Epithelial cell of esophagus (primary cell): ENCODE measurements at places on chromosomes 5 and 9.
A peak's percentile ranks its signal among the peaks of the same experiment; 100 is the strongest.

DNA sequence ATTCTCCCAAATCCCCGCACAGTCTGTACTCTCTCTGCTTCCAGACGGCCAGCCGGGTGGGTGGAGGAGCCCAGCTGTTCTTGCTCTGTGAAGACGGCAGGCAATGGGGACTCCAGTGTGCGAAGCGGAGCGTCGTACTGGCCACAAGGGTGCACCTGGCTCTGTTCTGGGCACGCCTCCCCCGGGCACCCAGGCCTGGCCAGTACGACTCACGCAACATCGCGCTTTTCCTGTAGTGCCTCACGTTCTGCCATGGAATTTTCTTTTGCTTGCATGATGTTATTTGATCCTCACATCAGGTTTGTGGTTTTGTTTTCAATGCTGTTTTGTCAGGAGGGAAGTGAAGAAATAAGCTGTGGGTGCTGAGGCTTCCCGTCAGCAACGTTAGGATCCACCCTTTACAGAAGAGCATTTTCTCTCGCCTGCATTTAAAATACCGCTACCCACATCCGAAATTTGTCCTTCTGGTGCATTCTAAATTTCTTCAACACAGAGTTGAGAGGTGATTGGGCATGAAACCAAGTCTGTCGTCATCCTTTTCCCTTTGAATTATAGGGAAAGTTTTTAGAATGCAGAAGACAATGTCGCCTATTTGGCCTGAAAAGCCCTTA lies 311.7 kb downstream of the TRIM36 start:
- DNase-seq = peak; percentile 1

DNA sequence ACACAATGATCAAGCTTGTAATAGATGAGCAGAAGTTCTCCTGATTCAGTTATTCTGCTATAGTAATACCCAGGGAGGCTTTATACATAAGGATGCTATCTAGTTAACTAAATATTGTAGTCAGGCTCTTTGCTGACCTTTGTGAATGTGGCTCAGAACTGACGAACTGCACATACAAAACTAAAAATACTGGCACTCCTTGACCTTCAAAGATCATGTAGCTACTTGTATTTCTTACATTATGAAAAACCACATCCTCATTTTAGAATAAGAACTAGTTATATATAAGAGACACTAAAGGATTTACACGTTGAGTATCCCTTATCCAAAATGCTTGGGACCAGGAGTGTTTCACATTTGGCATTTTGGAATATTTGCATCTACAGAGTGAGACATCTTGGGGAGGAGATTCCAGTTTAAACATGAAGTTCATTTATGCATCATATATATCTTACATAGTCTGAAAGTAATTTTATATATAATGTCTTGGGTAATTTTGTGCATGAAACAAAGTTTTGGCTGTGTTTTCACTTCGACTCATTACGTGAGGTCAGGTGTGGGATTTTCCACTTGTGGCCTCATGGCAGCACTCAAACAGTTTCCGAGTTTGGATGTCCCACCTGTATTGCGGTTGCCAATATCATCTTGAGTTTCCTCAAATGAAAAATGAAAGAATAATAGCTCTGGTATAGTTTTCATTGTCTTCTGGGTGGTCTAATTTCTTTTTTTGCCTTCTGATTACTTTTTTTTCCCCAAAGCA lies 58.4 kb upstream of the FBXL7 start:
- no peak for DNase-seq

DNA sequence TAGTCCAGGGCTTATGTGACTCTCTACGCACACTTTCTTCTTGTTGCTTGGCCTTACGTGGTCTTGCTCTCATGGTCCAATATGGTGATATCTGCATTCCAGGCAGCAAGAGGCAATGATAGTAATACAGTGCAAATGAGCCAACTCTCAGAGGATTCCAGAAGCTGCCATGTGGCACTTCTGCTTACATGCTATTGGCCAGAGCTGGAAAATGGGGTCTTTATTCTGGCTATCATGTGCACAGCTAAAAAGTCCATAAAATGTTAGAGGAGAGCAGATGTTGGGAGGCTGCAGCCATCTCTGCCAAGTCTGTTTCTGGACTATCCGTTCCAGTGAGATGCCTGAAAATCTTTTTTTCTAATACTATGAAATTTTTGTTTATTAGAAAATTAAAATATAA lies 2.9 kb upstream of the SEPTIN8 start:
- no peak for DNase-seq

- no peak for DNase-seq
Observed at GRCh38 chr5:122523776-122524175, 211.7 kb downstream of the SNCAIP start.

- DNase-seq = peak; percentile 59
Observed at GRCh38 chr5:88419931-88420330, 151.3 kb upstream of the TMEM161B start.

- DNase-seq = no peak
Observed at GRCh38 chr9:27292659-27293405, 4.1 kb downstream of the EQTN start.

- no peak for DNase-seq
Observed at GRCh38 chr9:96877269-96877668, 23.0 kb upstream of the ZNF782 start.

DNA sequence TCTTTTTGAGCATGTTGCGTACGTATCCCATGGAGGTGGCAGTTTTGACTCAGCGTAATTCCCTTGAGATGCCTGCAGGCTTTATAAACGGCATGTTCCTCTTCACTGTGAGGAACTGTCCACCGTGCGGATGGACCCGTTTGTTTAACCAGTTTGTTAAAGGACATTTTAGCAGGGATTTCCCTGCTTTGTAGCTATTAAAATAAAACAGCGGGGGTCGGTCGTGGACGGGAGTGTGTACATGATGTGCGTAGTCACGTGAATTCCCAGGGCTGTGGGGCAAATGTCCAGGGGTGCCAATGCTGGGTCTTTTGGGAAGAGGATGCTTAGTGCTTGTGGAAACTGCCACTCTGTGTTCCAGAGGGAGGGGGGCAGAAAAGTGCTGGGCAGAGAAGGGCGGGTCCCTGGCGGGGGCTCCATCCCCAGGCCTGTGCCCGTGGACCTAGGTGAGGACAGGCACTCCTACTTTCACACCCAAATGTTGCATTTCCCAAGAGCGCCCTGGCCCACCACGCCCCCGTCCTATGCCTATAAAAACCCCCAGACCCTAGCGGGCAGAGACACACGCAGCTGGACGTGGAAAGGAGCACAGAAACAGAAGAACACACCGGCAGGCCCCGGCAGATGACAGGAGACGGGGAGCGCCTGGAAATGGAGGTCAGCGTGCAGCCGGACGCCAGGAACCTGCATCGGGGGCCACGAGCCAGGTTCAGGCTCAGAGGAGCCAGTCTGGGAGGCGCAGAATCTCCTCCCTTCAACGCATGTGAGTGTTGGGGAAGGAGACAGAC lies 4.0 kb upstream of the TERT start:
- no peak for DNase-seq

DNA sequence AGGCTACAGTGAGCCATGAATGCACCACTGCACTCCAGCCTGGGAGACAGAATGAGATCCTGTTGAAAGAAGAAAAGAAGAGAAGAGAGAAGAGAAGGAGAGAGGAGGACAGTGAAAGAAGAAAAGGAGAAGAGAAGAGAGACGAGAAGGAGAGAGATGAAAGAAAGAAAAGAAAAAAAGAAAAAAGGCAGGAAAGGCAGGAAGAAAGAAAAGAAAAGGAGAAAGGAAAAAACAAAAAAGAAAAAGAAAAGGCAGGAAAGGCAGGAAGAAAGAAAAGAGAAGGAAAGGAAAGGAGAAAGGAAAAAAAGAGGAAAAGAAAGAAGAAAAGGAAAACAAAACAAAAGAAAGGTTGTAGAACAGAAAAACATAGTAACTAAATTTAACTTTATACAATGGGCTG lies 14.2 kb downstream of the CAMSAP1 start:
- DNase-seq = no peak

DNA sequence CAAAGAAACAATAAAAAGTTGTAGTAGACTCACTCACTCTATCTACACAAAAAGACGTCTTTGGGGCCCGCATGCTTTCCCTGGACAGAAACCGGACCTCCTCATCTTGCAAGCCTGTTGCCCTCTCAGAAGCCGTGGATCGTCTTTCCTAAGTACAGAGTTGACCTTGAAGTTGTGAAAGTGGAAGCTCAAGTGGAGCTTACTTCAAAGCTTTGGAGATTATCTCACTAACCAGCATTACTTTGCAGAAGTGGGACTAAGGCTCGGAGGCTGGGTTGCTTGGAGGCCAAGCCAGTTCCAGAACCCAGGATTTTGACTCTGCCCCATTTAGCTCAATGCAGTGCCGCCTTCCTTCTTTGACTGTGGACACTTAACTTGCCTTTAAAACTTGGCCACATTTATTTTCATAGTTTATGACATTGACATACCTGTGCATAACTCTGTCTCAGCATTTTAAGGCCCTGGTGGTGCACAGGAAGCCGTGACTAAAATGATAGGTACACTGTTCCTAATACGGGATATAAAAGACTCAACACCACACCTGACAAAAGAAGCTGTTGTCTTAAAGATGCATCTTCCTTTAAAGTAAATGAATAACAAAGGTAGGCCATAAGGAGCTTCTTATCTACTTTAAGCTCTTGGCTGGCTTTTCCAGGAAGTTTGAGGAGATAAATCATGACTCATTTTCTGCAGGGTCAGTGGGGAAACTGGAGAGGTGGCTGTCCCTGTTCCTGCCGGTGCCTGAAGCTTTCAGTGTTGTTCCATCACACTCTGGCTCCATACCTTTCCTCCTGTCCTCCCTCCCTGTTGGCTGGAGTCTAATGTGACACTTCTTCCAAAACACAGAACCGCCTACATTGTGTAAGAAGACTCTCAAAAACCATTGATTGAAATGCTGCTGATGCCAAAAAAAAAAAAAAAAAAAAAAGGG lies 10.7 kb downstream of the SLC25A25 start:
- DNase-seq = peak; percentile 68

DNA sequence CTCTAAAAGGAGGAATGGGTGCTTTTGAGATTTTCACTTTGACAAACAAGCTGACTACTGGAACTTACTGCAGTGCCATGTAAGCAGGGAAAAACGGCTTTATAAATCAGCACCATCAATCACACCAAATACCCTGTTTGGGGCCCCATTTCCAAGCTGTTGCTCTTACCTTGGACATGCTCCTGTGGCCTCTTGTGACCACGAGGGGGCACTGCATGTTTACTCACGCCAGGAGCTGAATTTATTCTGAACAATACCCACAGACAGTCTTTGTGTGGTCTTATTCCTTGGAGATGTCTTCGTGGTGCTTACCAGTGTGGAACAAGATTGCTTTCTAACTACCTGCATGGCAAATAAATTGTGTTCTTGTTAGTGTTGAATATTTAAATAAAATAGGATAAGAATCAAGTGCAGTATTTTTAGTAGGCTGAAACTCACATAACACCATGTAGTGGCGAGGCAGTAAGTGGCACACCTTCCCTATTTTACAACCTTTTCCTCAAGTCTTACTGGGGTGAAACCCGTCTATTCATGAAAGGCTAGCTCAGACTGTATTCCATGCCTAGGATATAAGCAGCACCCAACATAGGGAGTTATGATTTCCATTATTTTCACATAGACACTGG lies 155.5 kb upstream of the NMUR2 start:
- peak; percentile 77 for DNase-seq

GRCh38 chr9:77909306-77909705 lies 122.3 kb downstream of the GNAQ start:
- no peak for DNase-seq

DNA sequence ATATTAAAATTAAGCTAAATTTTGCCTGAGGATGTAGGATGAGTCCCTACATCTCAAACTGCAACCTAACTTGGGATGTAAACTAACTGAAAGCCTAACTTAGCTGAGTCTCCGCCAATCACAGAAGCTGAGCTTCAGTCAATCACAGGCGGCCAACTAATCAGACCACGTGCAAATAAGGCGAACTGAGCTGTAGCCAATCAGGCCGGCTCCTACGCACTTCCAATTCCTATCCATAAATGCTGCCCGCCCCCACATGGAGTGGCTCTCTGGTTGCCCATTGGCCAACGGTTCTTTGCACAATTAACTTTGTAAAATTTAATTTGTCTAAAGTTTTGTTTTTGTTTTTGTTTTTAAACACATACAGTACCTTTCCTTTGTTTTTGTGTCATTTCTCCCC lies 13.9 kb upstream of the GPX8 start:
- no peak for DNase-seq

- DNase-seq = no peak
Observed at GRCh38 chr5:2193542-2194235, 311.0 kb upstream of the IRX4 start.

DNA sequence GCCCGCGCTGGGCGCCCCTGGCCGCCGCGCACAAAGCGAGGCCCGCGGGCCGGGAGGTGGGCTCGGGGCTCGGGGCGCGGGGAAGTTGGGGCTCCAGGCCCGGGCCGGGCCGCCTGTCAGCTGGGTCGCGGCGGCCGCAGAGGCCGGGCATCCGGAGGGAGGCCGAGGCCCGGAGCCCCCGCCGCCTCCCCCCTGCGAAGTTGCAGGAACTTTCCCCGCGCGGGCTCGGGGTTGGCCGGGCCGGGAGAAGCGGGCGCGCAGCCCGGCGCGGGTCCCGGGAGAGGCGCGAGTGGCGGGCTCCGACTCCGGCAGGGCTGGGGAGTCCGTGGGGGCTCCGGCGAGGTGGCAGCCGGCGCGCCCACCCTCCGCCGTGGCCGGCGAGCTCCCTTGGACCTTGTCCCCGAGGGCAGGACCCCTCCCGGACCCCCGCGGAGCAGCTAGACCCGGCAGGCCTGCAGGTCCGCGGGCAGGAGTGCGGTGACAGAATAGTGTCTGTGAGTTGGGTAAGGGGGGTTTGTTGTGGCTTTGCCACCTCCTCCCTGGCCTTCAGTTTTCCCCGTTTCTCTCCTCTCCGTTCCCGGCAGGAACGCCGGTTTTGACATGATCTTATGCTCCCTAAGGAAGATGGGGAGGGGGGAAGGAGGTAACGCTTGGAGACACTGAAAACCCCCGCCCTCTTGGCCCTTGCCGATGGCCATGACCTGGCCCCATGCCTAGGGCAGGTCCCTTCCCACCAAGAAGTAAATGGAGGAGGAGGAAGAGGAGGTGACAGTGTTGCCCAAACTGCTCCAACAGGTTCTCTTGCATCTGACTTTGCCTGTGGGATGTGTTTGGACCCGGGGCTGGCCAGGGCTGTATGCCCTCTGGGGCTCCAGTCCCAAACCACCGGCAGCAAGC lies 942 bp downstream of the PHF2 start:
- peak; percentile 60 for DNase-seq

DNA sequence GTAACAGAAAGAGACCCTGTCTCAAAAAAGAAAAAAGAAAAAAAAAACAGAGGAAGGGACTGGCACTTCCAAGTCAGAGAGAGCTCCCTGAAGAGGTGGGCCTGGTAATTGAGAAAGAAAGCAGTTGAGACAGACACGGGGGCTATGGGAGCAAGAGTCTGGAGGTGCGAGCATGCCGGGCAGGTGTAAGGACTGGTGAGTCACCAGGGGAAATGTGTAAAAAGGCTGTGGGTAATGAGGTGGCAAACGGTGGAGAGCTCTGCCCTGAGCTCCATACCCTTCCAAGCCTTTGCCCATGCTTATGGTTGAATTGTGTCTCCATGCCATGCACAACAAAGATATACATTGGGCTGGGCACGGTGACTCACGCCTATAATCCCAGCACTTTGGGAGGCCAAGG lies 18.0 kb upstream of the JADE2 start:
- DNase-seq = peak; percentile 42

GRCh38 chr5:160398806-160399205 lies 1.0 kb downstream of the FAM200C start:
- DNase-seq = no peak
